Activated naive CD8-positive, alpha-beta T cell treated with anti-CD3 and anti-CD28 coated beads for 36 hours (primary cell): ENCODE measurements at places on chromosomes 7 and 10. TPM values are rescaled to one million over a fixed set of nuclear protein-coding genes. Genes with fewer than 3 reads are reported as not detected.

DNA sequence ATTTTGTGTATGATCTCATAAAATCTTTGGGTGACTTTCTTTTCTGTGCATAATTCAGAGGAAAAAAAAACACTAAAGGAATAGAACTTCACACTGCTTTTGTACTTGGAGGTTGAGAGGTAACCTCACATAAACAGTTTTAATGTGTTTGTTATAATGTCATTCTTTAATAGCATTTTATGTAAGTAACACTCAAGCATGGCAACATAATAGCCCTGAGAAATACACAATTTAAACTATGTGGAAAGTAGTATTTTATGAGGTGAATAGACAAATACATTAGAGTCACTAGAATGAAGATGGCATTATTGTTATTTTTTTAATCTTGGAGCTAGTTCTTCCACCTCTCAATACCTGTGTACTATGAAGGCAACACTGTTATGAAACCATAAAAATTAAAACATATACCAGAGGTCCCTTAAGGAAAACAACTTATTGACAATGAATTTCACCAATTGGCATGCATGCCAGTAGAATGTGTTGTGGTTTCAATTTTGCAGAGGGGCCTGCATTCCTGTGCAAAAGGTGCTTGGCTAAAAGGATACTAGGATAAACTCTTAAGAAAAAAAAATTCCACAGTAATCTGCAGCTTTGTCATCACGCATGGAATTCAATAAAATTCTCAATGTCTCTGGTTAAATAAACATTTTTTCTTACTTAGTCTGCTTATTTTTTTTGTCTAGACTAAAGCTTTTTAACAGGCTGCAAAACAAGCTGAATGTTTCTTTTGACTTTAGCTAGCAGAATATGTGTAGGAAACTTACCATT lies 102.5 kb downstream of the CD36 start:
- no peak for DNase-seq

DNA sequence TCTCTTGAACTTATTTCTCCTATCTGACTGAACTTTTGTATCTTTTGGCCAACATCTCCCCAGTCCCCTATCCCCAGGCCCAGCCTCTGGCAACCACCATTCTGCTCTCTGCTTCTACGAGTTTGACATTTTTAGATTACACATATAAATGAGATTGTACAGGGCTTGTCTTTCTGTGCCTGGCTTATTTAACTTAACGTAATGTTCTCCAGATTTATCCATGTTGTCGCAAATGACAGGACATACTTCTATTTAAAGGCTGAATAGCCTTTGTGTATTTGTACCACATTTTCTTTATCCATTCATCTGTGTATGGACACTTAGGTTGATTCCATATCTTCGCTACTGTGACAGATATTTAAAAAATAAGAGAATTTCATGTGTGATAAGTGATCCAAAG lies 98.6 kb downstream of the LSMEM1 start:
- no peak for DNase-seq

- DNase-seq, result no peak
Observed at GRCh38 chr10:133359554-133359971, 1.7 kb upstream of the FUOM start.

GRCh38 chr7:112930787-112931186 lies 140.6 kb upstream of the TMEM168 start:
- DNase-seq, result no peak

- DNase-seq, result no peak
Observed at GRCh38 chr10:124091646-124092249, 1.6 kb downstream of the CHST15 start.

Gene HERPUD2
- 21.3 TPM for total RNA-seq

GRCh38 chr7:4110438-4110837 lies 571.7 kb upstream of the FOXK1 start:
- no peak for DNase-seq

Gene SCD
- total RNA-seq, result 231 TPM

DNA sequence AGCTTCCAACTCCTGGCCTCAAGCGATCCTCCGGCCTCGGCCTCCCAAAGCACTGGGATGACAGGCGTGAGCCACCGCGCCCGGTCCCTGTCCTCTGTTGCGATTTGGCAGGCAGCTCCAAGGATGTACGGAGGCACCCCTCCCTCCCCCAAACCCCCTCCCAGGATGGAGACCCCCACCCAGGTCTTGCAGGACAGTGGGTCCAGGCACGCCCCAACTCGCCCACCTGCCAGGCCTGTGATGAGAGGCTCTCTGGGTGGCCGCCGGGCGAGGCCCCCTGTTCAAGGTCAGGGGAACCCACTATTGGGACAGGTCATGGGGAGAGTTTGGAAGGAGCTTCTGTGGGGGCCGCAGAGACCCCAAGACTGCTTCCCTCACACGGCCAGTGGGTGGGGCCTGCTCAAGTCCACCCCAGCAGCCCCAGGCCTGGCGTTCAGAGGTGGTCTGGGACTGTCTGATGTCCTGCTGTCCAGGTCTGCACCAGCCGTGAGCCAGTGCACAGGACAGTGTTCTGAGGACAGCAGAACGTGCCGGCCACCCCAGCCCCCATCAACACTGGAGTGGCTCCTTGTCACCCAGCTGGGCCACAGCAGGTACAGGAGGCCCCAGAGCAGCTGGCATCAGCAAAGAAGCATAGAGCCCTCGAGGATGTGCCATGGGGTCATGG lies 2.5 kb downstream of the ADAP1 start:
- DNase-seq, result no peak

- peak; percentile 59 for DNase-seq
Observed at GRCh38 chr7:99314504-99314903, 11.2 kb upstream of the ARPC1A start.

DNA sequence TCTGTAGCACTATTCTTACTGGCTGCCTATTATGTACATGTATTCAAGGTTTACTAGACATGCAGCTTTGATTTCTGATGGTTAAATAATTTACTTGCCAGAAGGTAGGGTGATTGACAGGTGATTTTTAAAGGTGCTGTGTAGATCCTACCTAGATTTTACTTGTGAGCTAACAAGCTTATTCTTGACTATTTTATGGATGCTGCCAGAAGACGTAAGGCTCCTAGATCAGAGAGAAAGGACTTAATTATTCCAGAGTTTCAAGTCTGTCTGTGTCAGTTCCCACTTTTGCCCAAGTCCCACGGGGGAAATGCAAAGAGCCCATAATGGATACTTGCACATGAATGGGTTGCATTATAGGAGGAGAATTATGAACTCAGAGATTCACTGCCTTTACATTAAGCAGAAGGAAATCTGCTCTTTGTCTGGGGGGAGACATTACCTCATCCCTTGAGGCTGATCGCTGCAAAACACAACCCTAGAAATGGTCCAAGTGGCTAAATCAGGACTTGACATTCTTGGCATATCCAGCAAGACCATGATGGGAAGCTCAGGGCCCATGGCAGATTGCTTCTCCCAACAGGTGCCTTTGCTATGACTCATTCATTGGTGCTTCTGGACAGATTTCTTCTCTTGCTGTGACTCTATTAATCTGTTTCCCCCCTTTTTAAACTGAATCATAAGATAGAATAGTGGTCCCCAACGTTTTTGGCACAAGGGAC lies 32.1 kb downstream of the GPR158 start:
- DNase-seq, result no peak

DNA sequence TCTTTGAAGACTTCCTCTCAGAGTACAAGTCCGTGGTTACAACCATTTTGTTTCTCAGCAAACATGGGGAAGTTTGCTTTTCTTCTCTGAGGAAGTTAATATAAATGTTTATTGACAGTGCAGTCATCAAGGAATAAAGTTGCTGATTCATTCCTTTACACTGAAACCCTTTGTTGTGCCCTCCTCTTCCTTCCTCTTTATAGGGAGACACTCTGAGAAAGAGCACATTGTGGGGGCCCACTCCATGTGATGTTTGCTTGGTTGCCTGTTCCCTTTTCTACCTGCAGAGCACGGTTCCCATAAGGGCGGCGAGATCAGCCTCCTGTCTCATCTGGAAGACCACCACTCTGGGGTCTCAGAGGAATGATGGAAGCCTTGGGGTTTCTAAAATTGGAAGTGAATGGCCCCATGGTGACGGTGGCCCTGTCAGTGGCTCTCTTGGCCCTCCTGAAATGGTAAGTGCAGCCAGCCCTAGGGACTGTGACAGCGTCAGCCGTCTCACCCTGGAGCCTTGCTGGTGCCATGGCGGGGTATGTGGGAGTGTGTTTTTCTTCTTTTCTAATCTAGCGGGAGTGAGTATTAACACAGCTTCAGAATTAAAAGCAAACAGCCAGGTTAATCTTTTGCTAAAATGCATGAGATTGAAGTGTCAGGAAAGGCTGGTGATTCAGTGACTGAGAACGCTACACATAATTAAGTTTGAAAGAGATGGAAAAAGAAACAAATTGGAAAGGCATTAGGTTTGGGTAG lies at the start of gene TBXAS1:
Gene TBXAS1 (plus strand): TSS at position 240 of the 750 bp plus-strand sequence. CDS start 127 bp downstream, at position 367.
- DNase-seq, result no peak

DNA sequence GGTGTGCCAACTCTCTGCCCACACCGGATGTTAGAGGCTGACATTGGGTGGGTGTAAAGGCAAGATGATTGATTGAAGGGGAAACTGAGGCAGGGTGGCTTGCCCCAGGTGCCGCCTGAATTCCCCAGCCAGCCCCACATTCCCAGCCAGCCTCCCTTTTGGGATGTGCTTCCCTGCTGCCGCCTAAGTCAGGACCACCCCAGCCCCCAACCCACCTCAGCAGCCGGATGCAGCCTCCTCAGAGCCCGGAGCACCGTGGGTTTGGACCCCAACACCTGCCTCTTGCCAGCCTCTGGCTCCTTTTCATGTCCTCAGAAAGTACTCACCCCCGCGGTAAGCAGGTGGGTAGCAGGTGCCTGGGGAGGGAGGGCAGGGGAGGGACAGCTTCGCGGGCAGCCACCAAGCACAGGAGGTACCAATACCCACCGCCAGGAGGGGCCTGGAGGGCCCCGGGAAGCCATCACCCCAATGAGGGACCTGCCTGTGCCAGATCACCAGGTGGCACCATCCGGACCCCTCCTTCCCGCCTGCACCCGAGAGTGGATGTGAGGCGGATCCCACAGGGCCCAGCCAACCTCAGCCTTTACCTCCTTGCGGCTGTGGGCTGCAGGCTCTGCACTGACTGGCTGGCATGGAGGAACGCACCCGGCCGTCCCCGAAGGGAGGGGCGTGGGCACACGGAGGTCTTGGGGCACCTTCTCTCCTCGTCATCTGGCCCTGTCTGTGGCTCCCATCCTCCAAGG lies 60.5 kb downstream of the PWWP2B start:
- no peak for DNase-seq

GRCh38 chr10:58733436-58733835 lies 220.8 kb downstream of the BICC1 start:
- DNase-seq, result no peak
